ENCODE measurements at places on chromosomes 2 and 18.

DNA sequence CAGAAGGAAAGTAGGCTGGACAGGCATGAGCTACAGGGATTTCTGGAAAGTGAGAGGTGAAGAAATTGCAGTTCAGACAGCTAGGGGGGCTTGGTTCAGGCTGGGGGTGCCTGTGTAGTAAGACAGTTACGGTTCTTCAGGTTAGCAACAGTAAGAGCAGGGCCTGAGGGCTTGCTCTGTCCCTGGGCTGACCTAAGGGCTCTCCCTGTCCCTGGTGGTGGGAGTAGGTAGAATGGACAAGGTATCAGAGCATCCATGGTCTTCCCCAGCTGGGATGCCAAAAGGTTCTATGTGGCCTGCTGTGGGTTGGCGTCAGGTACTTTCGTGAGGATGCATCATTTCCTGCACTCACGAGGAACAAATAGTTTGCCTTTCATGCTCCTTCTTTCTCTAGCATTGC, 34.6 kb upstream of the TACR1 start:
- no peak for DNase-seq

DNA sequence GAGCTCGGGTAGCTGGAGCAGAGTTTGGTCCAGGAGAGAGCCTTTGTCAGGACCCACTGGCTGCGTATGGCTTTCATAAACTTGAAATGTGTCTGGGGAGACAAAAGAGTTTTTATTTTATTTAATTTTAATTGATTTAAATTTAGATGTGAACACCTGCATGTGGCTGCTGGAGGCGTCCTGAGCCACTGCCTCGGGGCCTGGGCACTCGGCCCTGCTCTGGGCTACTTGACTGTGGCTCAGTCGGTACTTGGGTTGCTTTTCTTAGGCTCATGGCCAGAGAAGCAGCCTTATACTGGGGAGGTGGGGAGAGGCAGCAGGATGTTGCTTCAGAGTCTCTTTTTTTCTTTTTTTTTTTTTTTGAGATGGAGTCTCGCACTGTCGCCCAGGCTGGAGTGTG, 661.8 kb upstream of the HS6ST1 start:
- no peak for DNase-seq

DNA sequence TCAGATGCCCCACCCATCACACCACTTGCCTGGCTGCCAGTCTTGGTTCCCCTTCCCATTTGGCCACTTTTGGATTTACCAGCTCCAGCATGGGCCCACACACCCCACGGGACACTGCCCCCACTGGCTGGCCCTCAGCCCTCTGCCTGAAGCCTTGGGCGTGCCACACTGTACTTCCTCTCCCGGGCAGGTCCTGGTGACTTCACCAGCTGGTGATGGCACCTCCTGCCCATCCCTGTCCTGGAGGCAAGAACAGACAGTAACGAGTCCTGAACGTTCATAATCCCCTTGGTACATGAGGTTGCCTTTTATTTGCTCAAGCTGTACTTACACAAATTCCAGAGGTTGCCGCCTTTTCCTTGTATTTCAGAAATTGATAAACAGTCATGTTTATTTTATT, 81.1 kb downstream of the TMEM17 start:
- no peak for DNase-seq

- DNase-seq = no peak
Observed at GRCh38 chr2:109378682-109379081, 235.1 kb downstream of the SEPTIN10 start.

DNA sequence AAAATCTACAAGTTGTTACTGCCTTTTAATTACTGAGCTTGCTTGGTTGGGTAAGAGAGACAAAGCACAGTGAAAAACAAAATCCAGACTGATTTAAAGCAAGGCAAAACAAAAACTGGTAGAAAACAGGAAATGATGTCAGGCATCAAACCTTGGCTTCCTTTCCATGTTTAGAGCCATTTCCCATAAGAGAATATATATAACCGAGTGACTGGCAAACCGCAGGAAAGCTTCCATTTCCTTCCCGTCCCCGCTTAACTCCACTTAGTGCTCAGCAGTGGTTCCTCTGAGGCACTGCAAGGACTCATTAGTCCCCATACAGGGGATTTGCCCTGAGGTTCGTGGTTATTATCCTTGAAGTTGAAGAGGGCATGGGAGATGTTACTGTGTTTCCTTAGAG, 446.3 kb downstream of the LPIN1 start:
- DNase-seq = no peak

- no peak for DNase-seq
Observed at GRCh38 chr2:67792681-67793091, 270.1 kb downstream of the C1D start.

DNA sequence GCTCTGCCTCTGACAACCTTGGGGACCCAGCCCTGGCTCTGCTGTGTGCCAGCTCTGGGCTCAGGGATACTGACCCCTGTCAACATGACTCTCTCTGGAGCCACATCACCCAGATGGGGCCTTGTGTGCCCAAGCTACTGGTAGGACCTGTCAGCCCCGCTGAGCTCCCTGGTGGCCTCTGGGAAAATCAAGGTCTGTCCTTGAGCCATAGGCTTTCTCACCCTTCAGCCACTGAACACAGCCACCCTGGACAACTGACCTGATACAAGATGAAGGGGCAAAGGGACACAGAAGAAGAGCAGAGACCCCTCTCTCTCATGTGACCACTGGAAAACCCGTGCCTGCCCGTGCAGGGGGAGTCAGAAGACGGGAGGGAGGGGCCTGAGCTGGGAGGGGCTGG, 7.8 kb downstream of the CCDC74A start:
- no peak for DNase-seq

DNA sequence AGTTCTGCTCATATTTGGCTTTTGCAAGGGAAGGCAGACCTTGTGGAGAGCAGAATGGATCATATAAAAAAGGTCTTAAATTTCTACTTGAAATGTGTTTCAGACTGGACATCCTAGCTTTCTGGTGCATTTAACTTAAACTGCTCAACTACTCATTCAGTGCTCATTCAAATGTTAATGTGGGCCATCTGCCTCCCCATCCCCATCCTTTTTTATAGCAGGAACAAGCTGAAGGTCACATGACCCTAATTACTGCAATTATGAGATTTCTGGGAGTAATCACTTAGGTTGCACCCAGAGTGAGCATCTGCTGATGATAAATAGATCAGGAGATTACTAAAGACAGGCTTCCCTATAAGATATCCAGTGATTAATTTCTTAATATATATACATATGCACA, 96.1 kb downstream of the MAP2 start:
- no peak for DNase-seq

GRCh38 chr18:63476668-63477067, at the start of gene SERPINB5:
Gene SERPINB5, plus strand, starts transcription at chr18:63476958. Its CDS starts 7,471 bp downstream, at chr18:63484429.
- peak; percentile 41 for DNase-seq

DNA sequence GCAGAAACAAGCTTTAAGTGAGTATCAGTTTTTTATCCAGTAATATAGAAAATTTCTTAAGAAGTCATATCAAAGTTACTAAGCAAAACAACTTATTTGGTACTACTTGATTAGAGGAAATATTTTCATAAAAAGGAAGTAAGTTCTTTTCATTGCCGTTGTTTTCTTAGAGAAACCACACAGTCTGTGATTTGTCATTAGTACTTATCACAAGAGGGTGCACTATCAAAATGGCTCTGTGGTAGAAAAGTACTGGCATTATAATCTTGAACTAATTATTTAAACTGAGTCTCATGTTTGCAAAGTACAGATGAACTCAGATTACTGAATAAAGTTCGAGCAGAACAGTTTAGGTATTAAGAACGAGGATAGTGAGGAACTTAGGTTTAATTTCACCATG, 93.4 kb downstream of the IKZF2 start:
- DNase-seq = no peak

GRCh38 chr2:217868911-217869334, 133.9 kb downstream of the TNS1 start:
- DNase-seq = no peak

- no peak for DNase-seq
Observed at GRCh38 chr18:37701967-37702366, 136.4 kb upstream of the CELF4 start.

DNA sequence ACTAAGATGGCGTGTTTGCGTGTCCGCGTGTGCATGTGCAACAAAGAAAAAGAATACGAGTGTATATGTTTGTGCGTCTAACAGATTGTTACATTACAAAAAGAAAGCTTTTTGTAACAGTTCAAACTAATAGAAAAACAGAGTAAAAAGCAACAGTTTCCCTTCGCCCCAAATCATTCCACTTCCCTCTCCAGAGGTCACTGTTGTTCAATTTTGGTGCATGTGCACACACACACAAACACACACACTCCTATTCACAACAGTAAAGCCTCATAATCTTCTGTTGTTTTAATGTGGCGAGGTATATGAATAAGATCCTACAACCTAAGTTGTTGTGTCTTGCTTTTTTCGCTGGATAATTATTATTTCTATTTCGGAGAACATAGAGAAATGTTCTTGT, 357.3 kb upstream of the SLC8A1 start:
- DNase-seq = no peak

DNA sequence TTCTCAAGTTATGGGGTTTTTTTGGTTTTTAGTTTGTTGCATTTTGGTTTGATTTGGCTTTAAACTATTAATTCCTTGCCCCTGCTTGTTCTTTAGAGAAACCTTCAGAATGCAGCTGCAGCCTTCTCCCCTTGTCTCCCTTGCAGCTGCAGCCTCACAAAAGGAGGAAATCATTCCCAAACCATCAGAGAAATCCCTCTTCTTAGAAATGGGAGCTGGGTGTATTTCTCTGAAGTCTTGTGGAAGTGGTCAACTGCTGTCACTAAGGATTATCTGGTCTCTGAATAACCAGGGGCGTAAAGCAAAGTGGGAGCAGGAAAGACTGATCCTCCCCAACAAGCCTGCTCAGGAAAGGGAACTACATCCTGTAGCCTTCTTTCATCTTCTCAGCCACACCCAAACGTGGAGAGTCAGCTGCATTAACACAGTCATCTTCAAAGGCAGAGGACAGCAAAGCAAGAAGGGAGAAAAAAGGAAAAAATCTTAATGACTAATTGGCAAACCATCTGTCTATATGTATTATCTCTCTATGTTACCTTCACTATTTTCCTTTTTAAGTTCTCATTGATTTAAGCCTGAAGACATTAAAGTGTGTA, 1834.1 kb upstream of the PIK3C3 start:
- DNase-seq = no peak

- no peak for DNase-seq
Observed at GRCh38 chr2:77310416-77310815, 211.8 kb downstream of the LRRTM4 start.

DNA sequence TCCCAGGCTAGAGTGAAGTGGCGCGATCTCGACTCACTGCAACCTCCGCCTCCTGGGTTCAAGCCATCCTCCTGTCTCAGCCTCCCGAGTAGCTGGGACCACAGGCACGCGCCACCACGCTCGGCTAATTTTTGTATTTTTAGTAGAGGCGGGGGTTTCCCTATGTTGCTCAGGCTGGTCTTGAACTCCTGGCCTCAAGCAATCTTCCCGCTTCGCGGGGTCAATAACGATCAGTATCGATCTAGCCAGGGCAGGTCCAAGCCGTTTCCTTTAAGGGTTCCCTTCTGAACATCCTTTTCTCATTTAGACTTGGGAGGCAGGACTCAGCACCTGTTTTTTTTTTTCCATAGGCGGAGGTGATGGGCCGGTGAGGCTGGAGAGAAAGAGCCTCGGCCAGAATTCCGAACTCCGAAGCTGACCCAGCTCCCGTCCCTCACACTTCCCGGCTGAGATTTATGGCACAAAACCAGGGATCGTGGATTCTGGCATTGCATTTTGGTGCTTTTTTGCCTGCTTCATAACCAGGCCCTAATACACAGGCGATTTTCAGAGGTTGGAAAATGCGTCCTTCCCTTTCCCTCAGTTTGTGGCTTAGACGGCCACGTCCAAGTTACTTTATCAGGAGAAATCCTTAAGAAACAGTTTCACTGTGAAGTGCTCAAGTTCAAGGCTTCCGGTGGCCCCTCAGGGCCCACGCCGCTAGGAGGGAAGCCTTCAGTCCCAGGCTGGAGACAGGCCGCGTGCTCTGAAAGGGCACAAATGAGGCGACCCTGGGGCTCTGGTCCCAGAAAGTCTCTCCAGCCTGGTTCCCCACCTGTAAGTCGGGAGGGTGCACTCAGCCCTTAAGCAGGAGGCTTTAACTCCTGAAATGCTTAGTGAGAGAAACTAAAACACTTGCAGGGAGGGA, 998 bp upstream of the SLC66A3 start:
- DNase-seq = no peak

DNA sequence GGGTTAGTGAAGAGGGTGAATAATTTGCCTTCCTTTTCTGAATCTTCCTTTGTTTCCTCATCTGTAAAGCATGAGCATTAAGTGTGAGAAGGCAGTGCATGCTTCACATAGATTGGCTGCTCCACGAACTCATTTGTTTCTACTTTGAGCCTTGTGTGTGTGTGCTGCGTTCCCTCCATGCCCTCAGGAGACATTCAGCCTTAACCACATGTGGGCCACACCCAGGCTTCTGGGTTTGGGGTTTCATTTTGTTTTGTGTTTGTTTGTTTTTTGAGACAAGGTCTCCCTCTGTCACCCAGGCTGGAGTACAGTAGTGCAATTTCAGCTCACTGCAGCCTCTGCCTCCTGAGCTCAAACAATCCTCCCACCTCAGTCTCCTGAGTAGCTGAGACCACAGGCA, 843.3 kb downstream of the GALR1 start:
- no peak for DNase-seq

- DNase-seq = no peak
Observed at GRCh38 chr18:22838639-22839277, 94.4 kb upstream of the RBBP8 start.

- no peak for DNase-seq
Observed at GRCh38 chr2:160308476-160308875, 108.4 kb upstream of the ITGB6 start.

DNA sequence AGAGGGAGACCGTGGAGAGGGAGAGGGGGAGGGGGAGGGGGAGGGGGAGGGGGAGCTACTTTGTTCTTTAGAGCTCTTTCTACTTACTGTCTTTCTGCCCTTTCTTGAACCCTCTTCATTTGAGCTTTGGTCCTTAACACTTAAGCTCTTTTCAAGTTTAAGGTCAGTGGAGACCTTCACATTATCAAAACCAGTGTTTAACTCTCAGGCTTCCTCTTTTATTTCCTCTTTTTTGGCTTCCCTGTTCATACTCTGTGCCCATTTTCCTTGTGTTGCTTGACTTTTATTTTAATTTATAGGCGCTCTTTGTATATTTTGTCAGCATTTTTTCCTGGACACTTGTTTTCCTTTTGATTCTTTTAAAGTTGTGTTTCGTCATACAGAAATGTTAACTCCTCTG, 37.1 kb downstream of the ACSL3 start:
- no peak for DNase-seq

GRCh38 chr18:9995631-9996030, 81.8 kb downstream of the VAPA start:
- no peak for DNase-seq

Data from NCI-H526 treated with DMSO at 0.1 percent for 48 hours (cell line).